Aorta (tissue), 5 donors: ENCODE measurements at places on chromosomes 5 and 9.
A peak's percentile ranks its signal among the peaks of the same experiment; 100 is the strongest.

DNA sequence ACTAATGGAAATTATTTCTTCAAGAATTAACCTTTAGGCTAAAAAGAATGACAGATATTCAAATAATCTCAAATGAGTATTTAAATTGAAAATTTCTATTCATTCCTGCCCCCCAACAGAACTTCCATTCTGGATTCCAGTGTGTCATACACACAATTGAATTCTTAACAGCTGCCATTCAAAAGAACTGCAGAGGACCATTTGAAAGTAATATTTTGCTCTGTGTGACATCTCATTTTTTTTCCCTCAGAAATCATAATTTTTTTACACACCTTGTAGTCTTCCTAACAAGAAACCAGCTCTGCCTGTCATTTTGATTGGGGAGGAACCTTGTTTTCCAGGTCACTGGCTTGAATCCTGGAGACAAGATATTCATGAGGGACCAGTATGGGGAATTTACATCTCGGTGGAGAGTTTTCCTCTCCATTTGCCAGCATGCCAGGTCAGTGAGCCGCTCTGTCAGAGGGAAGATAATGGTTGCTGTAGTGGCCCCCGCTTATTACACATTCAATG is 358.7 kb upstream of the ITGA1 start:
- DNase-seq: no peak

DNA sequence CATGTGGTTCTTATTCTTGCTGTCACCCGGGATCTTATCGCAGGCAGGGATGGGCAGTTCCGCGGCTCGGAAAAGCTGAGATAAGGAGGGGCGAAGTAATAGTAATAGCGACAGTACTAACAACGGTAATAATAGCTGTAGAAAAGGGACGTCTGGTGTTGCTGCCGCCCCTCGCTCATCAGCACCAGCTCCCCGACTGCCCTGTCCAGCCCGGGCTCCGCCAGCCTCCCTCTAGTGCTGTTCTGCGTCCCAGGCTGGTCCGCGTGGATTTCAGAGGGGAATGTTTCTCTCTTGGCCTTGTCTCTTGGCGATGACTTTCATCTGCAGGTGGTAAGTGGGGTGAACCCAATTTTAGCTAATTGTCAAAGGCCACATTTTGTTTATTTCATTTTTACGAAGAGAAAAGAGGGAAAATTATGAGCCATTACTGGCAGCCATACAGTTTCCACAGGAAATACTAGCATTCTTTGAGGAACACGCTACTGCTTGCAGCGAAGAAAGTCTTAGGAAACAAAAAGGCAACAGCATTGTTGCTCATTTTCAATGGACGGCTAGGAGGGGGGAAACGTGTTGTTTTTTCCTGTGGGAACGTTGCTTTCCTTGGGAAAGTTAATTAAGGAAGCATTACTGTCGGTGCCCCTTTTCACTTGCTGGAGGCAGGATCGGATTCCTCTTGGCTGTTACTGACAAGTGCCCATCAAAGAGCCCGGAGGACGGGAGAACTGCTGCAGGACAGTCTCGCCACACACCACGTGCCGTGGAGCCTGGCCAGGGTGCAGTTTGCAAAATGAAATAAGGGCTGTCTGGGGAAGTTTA is 762 bp downstream of the SNCAIP start:
- DNase-seq: peak; percentile 55

DNA sequence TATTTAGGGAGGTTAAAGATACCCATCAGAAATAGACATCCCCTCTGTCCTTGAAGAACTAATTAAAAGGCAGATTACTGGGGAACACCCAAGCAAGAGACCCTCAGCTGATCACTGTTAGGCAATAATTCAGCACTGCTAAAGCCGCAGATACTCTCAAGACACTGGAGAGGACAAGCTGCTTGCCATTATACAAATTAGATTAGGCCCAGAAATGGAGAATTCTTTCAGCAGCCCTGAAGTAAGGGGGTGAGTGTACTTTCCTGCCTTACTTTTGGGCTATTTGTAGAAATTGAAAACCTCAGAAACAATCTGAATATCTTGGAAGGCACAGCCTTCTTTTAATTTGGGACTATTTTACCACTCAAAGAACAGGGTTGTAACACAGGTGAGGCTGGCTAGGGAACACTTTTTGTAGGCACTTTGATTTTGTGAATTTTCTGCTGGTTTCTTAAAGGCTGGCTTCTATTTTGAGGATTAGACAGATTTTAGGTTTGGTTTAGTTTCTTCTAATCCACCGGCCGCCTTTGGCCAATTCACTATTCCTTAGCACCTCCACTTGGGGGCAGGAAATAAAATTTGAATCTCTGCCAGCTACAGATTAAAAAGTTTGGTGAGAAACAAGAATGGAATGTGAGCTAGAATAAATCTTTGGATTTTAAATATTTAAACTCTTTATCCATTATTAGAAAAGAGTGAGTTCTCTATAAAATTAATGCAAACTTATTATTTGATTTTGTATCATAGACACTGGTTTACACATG is 106.0 kb downstream of the SMARCA2 start:
- DNase-seq: no peak

- DNase-seq: no peak
These were observed 7.4 kb downstream of the GALNT10 start for GRCh38 chr5:154197801-154198491.

DNA sequence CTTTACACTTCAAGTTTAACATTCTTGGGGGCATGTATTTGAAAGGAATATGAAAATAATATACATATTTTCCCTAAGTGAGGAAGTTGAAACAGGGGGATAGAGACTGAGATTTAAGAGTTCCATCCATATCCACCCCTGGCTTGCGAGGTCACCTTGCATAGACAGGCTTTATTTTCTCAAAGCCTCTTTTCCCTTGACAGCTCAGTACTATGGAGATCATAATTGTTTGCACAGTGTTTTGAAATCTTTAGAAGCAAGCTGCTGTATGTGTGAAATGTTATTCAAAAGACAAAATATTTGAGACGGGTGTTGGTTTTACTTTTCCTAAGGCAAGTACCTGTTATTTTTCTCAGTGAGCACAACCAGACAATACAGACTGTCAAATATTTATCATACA is 163.1 kb downstream of the LRRC70 start:
- no peak for DNase-seq

DNA sequence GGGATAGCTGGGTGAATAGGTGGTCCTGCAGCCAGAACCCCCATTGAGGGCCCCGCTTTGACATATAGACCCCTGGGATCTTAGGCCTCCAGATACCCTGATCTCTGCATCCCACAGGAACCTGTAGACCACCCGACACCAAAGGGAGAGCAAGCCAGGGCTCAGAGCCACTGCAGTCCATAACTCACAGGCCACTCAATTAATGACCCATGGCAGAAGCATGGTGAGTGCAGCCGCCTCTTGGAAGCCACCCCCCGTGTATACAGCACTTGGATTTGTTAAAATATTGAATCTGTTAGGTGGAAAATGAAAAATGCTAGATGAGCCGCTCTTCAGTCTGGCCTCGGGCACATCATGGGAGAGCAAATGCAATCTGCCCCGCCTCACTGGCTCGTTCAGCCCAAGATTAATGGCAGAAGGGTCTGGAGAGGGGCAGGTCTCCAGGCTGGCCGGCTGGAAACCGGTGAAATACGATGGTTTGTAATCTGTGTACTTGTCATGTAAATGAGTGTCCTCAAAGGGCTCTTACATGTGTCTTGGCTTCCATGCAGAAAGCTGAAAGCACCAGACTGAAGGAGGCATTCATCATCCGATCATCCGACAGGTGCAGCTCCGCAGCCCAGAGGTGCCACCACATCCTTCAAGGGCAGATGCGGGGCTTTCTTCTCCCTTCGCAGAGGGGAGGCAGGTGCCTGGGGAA is 111.3 kb downstream of the OLFM1 start:
- DNase-seq: no peak

DNA sequence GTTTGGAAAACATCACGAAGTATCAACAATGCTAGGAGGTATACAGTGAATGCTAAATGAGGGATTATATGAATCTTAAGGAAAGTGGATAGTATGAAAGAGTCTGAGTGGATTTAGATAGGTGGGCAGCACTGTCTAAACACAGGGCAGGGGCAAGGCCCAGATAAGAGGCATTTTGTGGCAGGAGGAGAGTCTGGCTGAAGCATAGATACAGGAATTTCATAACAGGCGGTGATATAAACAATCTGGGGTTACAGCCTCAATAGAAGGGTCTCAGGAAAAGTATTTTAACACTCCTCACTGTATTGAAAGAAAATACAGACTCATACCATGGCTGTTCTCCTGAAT is 96.9 kb downstream of the PLPP1 start:
- DNase-seq: no peak

GRCh38 chr9:114467226-114467750 is 38.0 kb downstream of the WHRN start:
- no peak for DNase-seq

DNA sequence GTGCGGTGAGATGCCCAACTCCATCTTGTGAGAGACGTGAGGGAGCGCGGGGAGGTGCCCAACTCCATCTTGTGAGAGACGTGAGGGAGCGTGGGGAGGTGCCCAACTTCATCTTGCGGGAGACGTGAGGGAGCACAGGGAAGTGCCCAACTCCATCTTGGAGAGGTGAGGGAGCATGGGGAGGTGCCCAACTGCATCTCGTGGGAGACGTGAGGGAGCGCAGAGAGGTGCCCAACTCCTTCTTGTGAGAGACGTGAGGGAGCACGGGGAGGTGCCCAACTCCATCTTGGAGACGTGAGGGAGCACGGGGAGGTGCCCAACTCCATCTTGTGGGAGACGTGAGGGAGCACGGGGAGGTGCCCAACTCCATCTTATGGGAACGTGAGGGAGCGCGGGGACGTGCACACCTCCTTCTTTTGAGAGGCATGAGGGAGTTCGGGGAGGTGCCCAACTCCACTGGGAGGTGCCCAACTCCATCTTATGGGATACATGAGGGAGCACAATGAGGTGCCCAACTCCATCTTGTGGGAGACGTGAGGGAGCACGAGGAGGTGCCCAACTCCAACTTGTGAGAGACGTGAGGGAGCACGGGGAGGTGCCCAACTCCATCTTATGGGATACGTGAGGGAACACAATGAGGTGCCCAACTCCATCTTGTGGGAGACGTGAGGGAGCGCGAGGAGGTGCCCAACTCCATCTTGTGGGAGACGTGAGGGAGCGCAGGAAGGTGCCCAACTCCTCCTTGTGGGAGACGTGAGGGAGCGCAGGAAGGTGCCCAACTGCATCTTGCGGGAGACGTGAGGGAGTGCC is 235.4 kb downstream of the CACNA1B start:
- DNase-seq: no peak

DNA sequence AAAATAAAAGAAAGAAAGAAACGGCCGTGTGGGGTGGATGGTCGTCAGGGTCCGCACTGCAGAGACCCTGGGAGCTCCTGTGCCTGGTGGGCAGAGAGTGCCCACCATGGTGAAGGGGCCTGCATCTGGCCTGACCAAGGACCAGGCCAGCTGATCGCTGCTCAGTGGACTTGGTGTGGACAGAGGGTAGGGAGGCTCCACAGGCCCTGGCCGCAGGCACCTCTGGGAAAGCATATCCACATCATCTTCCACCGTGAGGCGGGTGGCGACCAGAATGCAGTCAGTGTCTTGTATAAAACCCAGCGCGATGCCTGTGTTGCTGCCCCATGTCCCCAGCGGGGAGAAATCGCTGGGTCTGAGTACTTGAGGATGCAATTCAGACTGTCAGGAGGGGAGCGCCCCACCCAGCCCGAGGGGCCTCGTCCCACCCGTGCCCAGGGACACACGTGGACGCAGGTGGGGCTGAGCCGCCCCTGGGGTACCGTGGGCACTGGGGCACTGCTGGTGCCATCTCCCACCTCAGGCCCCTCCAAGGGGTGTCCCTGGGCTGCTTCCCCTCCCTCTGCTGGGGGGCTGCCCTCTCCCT is 27.8 kb upstream of the SLC6A19 start:
- peak; percentile 48 for DNase-seq

GRCh38 chr5:75847561-75848021 is 130.4 kb upstream of the POC5 start:
- DNase-seq: no peak

DNA sequence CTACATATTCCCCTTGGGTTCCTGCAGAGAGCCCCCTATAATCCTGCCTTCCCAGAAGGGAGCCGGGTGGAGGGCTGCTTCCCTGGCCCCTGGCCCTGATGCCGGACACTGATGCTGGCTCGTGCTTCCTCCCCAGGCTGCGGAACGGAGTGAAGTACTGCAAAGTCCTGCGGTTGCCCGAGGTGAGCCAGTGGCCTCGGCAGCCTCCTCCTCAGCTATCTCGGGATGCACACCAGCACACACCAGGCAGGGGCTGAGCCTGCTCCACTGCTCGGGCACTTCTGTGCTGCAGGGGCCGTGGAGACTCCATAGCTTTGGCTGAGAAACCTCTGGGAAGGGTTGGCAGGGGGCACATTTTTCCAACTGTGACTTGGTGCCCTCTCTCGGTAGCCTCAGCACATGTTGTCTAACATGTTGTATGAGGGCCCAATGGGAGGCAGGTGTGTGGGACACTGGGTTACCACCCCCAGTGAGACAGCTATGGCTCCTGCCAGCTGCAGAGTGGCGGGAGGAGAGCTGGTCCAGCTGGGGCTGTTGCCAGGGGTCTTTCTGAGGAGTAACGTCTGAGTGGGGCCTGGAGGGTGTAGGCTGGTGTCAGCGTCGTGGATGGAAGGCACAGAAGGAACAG is 38.4 kb downstream of the USP20 start:
- DNase-seq: no peak

- no peak for DNase-seq
These were observed 1.1 kb upstream of the ORM1 start for GRCh38 chr9:114321759-114322158.

GRCh38 chr9:78612091-78612490 is 315.2 kb downstream of the PSAT1 start:
- DNase-seq: no peak

- no peak for DNase-seq
These were observed 39.0 kb downstream of the FAM240B start for GRCh38 chr9:38680837-38681445.

GRCh38 chr9:27165068-27165467 is 56.0 kb downstream of the TEK start:
- no peak for DNase-seq

DNA sequence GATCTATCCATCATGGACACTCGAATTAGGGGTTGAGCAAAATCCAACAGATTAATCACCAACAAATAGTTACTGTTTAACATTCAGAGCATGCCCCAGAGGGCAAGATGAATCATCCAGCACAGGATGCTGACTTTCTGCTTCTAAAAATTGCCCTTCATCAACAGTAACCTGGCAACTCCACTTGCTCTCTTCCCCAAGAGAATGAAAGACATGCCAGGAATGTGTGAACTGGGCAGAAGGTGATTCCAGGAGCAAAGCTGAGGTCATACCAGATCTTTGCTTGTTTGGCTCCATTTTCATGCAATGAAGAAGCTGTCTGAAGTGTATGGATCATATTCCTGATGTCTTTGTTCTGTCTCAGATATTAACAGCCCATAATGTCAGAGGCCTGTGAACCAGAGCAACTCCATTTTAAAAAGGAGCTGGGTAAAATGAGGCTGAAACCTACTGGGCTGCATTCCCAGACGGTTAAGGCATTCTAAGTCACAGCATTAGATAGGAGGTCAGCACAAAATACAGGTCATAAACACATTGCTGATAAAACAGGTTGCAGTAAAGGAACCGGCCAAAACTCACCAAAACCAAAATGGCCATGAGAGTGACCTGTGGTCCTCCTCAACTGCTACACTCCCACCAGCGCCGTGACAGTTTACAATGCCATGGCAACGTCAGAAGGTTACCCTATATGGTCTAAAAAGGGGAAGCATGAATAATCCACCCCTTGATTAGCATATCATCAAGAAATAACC is 2.5 kb upstream of the ZNF367 start:
- DNase-seq: no peak
